Left lobe of liver (tissue), 2 donors: ENCODE measurements at places on chromosomes 13 and 19.

- no peak for DNase-seq
Measured at GRCh38 chr19:2191456-2192310, 27.9 kb downstream of the DOT1L start.

DNA sequence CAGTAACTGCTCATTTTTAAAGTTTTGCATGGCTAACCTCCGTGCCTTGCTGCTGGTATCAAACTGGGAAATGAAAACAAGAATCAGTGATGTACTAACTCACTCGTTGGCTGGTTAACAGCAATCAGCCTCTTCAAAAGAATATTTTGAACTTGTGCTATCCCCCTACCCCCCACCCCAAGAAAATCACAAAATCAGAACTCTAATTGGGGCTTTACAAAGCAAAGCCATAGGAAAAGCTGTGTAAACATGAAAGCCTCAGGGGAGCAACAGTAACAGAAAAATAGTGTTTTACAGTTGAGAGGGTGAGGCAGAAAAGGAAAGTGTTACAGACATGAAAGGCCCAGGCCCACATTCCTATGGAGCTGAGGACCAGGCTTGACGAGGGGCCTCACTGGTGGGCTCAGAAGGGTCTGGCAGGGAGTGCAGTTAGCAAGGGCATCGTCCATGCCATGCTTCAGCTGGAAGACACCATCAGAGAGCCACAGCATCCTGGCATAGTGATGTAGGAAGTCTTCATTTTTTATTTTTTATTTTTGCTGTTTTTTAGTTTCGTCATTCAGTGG is 217.6 kb downstream of the PCCA start:
- DNase-seq, result no peak

GRCh38 chr13:50069261-50069660 is 54.0 kb downstream of the KCNRG start:
- DNase-seq, result no peak

- no peak for DNase-seq
Measured at GRCh38 chr13:100476963-100477362, 111.6 kb downstream of the GGACT start.

DNA sequence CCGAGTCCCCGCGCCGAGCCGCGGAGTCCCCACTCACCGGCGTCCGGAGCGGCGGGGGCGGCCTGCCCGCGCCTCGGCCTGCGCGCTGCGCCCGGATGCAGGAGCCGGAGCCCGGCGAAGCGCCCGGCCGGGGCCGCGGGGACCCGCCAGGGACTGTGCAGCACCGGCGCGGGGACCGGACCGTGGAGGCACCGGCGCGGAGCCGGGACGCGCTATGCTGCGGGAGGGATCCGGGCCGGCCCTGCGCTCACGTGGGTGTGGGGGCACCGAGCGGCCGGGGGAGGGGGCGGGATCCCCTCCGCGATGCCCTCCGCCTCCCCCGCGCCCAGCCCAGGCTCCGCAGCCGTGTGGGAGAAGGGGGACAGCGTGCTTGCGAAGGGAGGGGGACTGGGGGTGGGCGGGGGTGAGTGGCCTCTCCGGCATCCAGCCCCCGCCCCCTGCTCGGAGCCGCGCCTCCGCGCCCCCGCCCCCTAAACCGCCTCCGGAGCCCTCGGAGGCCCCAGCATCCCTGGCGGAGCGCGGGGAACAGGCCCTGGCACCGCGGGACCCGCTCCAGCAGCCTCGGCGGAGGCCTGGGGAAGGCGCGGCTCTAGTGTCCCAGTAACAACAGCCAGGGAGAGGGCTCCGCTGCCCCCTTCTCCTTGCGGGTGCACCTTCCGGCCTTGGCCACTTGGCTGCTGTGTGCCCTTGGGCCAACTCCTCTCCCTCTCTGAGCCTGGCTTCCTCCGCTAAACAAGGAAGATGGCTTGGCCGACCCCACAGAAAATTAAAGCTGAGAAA is at the start of gene SLC1A6:
Gene SLC1A6 (minus strand): TSS at position 389 of the 780 bp plus-strand sequence. CDS start 6,954 bp downstream, outside the sequence.
- no peak for DNase-seq

DNA sequence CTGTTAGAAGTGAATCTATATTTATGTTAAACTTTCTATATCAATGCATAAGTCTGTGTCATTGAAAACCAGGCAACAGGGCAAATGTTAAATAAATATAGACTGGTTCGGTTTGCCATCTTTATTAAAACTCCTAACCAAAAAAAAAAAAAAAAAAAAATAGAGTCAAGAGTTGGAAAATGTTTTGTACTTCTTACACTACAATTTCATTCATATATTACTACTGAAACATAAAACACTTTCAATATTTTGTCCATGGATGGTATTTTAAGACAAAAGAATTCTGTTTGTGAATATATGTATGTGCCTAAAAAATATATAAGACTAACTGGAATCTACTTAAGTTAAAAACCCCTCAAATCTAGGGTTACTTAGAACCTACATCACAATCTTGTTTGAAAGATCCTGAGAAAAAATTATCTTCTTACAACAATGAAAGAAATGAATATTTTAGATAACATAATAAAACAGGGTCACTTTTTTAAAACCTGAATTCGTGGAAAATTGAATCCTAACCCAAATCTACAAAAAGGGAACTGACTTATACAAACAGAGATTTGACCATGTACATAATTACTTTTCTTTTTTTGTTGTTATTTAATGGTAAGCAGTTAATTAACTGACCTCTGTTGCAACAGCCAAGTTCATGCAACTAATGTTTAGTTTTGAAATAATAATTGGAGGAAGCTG is 5.1 kb downstream of the DACH1 start:
- no peak for DNase-seq

- DNase-seq, result no peak
Measured at GRCh38 chr13:60226507-60226906, 62.8 kb upstream of the DIAPH3 start.

DNA sequence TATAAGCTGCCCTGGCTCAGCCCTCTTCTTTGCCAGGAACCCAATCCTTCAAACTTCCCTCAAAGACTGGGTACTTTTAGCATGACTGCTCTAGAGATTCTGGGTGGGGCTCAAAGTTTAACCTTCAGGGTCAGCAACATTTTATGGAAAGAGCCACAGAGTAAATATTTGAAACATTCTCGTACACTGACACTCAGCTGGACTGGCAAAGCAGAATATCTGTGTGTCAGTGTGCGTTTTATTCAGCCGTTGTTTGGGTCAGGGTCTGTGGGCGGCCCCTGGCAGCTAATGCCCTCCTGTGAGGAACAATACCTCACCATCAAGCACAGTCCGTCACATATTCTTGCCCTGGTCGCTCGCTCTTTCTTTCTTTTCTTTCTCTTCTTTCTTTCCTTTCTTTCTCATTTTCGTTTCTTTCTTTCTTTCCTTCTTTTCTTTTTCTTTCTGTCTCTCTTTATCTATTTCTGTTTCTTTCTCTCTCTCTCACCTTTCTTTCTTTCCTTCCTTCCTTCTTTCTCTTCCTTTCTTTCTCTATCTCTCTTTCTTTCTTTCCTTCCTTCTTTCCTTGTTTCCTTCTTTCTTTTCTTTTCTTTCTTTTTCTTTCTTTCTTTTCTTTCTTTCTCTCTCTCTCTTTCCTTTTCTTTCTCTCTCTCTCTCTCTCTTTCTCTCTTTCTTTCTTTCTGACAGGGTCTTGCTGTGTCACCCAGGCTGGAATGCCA is 10.7 kb downstream of the DPRX start:
- DNase-seq, result no peak

- DNase-seq, result no peak
Measured at GRCh38 chr13:100274942-100275506, 186.1 kb downstream of the PCCA start.

GRCh38 chr13:83975655-83976165 is 93.4 kb upstream of the SLITRK1 start:
- DNase-seq, result no peak

DNA sequence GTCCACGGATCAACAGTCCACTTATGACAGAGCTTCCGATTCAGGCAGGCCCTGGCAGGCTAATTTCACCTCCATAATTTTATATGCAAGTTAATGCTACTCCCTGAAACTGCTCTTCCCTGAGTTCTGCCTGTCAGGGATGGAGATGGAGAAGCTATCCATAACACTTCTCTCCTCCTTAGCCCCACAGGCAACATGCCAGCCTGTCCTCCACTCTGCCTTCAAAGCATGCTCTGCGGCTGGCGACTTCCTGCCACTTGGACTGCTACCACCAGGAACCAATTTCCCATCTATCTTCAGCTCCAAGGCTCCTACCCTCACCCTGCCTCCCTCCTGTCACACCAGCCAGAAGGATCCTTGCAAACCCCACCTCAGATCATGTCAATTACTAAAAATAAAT is 35.4 kb downstream of the GSX1 start:
- DNase-seq, result no peak

DNA sequence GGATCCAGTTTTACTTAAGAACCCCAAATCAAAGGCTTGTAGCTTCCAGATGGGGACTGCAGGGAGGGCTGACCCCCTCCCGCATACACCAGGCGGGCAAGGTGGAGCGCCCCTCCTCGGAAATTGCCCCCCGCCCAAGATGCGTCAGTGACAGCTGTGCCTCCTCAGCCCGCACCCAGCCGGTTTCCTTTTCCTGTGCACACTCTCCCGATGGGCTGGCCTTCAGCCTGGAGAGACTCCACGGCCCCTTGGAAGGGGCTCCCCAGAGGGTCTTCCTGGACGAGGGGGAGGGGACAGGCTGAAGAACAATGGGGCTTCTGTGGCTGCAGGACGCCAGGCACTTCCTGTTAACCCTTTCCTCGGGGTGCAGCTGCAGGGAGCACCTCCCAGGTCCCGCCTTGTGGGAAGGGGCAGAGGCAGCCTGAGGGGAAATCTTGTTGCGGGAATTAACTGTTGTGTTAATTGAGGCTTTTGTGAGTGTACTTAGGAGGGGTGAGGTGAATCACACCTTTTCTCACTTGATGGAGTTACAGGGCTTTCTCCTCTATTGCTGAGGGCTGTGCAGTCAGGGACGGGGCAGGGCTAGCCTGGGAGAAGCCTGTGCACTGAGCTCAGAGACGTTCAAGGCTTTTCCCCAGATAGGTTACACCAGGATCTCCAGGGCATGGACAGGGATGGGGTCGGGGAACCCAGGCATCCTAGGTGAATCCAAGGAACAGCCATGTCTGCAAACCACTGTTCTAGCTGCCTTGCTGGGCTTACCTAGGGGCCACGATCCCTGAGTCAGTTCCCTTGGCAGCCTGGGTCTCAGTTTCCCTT is 14.3 kb downstream of the IER2 start:
- peak; percentile 58 for DNase-seq

DNA sequence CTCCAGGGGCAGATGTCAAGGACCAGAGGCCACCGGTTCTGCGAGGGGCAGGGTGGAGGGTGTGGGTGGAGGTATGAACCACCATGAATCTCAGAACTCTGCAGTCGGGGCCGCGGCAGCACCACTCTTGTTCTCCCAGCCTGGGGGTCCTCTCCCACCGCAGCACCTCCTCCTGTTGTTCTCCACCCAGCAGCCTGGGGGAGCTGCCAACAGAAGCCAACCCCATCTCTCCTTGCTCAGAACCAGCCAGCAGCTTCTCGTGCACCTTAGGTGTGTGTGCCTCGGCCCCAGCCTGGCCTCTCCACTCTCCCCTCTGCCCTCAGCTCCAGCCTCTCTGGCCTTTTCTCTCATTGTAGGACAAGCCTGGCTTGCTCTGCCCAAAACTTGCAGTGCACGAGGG is 31.9 kb upstream of the CCNE1 start:
- no peak for DNase-seq

DNA sequence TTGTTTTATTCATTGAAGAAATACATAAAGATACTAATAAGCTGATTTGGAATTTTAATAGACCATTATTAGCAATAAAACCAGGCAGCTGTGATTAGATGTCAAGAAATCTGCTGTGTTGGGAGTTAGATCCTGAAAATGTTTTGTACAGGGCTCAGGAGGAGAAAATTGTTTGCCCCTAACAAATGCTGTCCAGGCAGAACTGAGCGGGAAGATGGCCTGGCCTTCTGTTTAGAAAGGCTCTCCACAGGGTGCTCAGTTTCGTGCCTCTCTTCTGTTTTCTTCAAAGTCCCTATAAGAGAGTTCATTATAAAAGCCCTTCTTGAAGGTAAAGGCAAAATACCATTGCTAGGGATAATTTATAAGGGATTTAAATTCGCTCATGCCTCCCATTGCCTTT is 64.1 kb downstream of the ERCC5 start:
- DNase-seq, result no peak
